ENCODE measurements at places on chromosomes 12 and 14. TPM values are rescaled to one million over a fixed set of nuclear protein-coding genes. Genes with fewer than 3 reads are reported as not detected.

TTC5 gene
- total RNA-seq = 13.7 TPM

MANSC4 gene
- total RNA-seq = not detected

SLC25A21 gene
- 0.84 TPM for total RNA-seq

CBLN3 gene
- 2.2 TPM for total RNA-seq

TCL1A gene
- not detected for total RNA-seq

FAM90A1 gene
- total RNA-seq = not detected

SENP1 gene
- 14.1 TPM for total RNA-seq

PGF gene
- 92.6 TPM for total RNA-seq

CIDEB gene
- 14.5 TPM for total RNA-seq

PTCSC3 gene
- total RNA-seq = not detected

RNASE7 gene
- total RNA-seq = not detected

SUSD6 gene
- 15.7 TPM for total RNA-seq

ZNF10 gene
- total RNA-seq = 2.3 TPM

GLIPR1 gene
- 17.0 TPM for total RNA-seq

GPR84 gene
- total RNA-seq = not detected

INHBC gene
- not detected for total RNA-seq

AQP5 gene
- not detected for total RNA-seq

TMEM52B gene
- not detected for total RNA-seq
